ENCODE measurements at places on chromosomes 12 and 14. TPM values are rescaled to one million over a fixed set of nuclear protein-coding genes. Genes with fewer than 3 reads are reported as not detected.
A peak's percentile ranks its signal among the peaks of the same experiment; 100 is the strongest.

DNA sequence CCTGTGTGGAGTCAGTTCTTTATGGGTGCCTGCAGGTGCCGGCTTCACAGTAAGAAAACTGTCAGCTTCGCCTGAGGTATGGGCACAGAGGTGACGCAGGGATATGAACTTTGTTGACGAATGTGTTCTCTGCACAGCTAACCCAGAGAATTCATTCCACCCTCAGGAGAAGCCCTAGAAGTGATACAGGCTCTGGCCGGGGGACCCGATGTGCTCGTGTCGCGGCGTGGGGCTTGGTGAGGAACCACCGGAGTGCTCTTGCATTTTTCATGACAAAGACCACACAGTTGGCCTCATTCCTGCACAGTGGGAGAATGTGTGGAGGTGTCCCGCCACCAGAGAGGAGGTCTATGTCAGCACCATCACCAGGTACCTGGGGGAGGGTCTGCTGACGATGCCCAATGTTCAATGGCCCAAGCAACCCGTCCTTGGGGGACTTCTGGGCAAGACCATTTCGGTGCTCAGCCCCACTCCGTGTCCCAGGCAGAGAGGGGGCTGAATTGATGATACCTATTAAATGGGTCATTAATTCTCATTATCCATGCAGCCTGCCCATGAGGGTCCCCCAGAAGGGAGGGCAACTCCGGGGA is 147.5 kb upstream of the RTL1 start:
- DNase-seq: no peak

GRCh38 chr14:58296726-58297125 is 1.6 kb upstream of the ARID4A start:
- no peak for DNase-seq

DNA sequence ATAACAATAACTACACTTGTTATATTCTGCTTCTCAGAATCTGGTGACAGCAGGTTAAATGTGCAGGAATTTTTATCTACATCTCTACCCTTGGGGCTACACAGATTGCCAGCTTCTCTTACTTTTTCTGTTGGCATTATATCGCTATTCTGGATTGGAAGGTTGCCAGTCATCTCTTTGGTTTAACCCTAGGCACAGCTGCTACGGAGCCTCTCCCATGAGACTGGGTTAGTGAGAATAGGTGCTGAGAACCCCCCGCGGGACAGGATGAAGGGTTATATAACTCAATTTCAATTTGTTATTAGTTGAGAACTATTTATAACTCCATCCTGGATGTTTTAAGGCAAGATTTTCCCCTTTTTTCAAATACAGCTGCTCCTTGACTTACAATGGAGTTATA is 73.1 kb downstream of the ACADS start:
- DNase-seq: no peak

GRCh38 chr14:65943150-65943549 is 530.6 kb downstream of the FUT8 start:
- no peak for DNase-seq

- DNase-seq: no peak
These were observed 53.1 kb downstream of the DAD1 start for GRCh38 chr14:22535916-22536315.

- DNase-seq: no peak
These were observed 17.8 kb downstream of the MIA2 start for GRCh38 chr14:39251547-39251946.

- no peak for DNase-seq
These were observed 94.2 kb downstream of the HEATR5A start for GRCh38 chr14:31326111-31326510.

DNA sequence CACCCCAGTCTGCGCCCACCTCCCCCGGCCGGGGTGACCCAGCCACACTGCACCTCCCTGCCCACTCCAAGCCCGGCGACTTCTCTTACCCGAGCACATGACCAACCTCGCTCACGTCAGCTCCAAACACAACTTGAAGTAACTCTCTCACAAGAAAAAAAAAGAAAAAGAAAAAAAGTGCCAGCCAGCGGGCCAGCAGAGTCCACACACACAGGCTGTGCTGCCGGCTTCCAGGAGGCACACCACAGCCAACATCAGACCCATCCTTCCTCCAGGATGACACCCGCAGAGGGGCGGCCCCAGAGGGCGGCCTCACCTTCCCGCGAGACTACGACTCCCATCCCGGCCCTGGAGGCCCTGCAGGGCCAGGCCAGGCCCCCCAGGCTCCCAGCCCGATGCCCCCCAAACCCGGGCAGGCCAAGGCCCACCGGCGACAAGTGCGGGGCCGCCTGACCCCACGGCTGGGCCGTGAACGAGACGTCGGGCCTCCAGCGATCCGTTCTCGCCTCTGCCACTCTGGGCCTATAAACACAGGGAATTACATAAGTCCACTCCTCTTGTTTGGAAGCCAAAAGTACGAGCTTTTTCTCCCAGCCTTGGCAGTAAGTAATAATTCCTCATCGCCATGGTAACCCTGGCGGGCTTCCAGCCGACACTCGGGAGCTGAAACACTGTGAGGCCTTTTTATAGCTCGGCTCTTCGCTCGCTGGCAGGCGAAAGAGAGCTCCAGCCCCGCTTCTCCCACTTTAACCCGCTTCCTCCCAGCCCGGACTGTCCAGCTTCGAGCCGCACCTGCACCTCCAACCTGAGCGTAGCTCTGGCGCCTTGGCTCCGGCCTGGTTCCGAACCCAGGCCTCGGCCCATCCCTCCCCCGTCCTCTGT is 49.1 kb downstream of the NCOR2 start:
- peak; percentile 99 for DNase-seq

GRCh38 chr14:95101736-95102679 is 55.3 kb downstream of the DICER1 start:
- no peak for DNase-seq

- no peak for DNase-seq
These were observed 44.7 kb upstream of the AMIGO2 start for GRCh38 chr12:47124451-47124850.

- no peak for DNase-seq
These were observed 14.9 kb downstream of the FOXA1 start for GRCh38 chr14:37580146-37580545.

DNA sequence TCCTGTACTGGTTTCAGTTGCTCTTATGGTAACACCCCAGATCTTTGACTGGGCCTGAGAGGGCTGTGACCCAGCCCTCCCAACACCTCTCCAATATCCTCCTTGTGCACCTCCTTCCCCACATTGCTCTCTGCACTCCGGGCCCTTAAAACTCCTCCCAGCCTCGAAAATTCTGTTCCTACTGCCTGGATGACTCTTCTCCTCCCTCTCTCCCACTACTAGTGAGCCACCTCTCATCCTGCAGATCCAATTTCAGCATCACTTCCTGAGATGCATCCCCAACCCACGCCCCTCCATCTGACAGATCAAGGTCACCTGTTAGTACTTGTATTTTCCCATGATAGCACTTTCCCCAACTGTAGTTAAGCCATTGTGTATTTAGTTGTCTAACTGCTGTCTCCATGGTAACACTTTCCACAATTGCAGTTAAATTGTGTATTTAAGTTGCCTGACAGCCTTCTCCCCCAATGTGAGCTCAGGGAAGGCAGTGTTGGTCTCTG is 11.5 kb upstream of the NT5DC3 start:
- DNase-seq: no peak

DNA sequence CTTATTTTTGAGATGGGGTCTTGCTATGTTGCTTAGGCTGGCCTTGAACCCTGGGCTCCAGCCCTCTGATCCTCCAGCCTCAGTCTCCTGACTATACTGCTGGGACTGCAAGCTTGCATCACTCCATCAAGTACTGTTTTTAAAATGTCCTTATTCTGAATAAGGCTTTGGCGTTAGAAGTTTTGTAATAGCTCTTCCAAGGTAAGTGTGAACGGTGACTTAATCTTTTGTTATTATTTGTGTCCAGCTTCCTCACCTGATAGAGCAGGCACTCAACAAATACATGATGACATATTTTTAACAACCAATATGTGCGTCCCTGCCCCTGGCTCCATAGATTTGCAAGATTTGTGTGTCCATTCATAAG is 1.4 kb downstream of the C1RL start:
- DNase-seq: no peak

GRCh38 chr12:109998904-109999648 is at the start of gene ANKRD13A:
Gene ANKRD13A (plus strand): TSS chr12:109999430. CDS start chr12:109999689, 259 bp downstream.
- peak; percentile 94 for DNase-seq

DNA sequence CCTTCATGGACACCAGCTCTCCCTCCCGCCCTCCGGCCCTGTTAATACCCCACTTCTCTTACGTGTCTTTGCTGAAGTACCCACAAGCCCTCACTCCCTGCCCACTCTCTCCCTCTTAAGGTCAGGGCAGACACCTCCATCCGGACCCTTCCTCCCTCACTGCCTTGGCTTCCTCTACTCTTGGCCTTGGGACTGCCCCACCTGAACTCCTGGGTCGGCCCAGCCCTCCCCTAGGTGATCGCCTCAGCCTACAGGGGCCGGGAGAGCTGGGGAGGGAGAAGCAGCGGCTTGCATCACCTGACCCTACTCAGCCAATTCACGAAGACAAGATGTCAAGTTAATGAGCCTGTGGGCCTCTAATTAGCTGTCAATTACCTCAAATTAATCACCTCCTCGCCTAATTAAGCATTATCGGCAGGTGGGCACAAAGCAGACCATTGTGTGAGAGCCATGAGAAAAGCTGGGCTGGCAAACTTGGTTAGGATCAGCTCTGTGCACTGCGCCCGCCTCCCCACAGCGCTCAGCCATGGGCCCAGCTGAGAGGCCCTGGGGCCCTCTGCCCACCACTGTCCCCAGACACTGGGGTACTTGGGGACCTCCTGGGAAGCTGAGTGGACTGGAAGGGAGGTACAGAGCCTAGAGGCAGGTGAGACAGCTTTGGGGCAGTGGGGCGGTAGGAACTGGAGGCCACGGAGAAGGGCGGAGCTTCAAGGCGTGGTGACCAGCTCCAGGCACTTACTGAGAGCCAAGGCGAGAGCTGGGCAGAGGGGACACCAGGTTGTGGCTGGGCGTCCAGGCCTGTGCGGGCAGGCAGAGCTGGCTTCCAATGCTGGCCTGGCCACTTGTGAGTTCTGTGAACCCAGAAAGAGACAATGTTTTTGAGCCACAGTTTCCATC is 25.1 kb upstream of the VSX2 start:
- DNase-seq: no peak

GRCh38 chr12:111768159-111768895 is 1.6 kb downstream of the ALDH2 start:
- DNase-seq: no peak

DNA sequence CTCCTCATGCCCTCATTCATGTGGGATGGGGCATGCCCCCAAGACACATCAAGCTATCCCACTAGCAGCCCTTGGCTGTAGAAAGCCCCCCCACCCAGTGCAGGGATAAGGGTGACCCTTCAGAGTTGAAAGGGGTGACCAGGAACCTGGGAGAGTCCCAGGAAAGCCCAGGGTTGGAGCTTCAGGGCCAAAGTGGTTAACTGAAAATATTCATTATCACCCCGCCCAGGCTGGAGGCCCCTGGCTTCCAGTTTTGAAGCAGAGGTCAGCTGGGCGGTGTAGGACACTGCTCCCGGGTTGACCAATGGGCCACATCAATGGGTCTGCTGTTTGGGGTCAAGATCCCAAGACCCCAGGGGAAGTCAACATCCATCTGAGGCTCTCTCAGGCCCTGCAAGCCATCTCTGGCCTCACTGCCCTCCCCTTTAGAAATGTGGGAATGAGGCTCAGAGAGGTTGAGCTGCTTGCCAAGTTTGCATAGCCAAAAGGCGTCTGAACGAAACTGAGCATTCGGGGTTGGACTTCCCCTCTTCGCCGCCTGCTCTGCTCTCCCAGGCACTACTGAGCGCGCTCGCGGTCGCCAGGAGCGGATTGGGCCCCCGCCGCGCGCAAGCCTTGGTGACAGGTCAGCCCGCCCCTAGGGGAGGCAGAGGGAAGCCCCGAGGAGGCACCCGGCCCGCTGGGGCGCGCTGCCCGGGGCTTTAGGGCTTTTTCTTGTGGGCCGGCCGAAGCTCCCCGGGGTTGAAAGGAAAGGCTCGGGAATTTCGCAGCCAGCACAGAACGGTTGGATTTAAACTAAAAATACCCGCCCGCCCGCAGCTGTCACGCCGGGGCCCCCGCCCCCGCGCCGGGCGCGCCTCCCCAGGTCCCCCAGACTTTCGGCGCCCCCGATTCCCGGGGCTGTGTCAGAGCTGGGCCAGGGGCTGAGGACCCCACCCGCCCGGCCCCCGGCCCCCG is 576 bp downstream of the SYNE3 start:
- peak; percentile 92 for DNase-seq

DNA sequence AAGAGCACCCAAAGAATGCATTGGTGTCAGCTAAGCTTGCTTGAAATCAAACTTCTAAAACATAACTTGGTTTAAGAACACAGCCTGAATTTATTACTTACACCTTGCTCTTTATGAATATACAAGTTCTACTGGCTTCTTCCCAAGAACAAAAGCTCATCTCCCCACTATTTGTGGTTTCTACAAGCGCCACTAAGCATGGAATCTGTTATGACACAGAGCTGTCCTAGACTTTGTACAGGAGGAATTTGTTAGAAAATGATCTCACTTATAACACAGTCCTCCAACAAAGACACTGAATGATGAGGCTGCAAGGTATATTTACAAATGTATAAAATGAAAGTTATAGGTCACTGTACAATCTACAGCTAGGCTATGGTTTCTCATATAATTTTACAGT is 452.1 kb downstream of the BCAT1 start:
- DNase-seq: no peak

DNA sequence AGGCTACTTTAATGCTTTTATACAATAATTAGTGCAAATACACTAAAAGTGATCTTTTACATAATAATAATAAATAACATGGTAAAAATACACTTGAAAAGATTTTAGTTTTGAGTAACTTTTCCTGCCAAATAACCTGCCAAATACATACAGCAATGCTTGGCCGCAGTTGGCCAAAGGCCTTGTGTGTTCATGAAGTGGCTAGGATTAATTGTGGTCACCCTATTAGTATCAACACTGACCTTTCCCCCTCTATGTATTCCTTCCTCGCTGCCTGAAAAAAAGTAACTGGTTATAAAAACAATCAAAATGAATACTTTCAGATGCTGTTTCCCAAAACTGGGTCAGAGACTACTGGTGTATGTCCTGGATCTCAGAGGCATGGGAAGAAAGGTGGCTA is 34.3 kb downstream of the KICS2 start:
- DNase-seq: no peak

CFAP73 gene
- total RNA-seq: not detected

PIGH gene
- 15.4 TPM for total RNA-seq

PRKCH gene
- total RNA-seq: 29.9 TPM

ARF6 gene
- total RNA-seq: 29.1 TPM

CBLN3 gene
- total RNA-seq: 2.9 TPM

NTS gene
- not detected for total RNA-seq

SLC8A3 gene
- total RNA-seq: 0.28 TPM

CD69 gene
- total RNA-seq: 1.3 TPM

NPAS3 gene
- total RNA-seq: 2.8 TPM

TBX5 gene
- total RNA-seq: 195 TPM

SCN8A gene
- total RNA-seq: 0.57 TPM

JDP2 gene
- total RNA-seq: 28.3 TPM

CNTN1 gene
- 0.59 TPM for total RNA-seq

TAS2R14 gene
- total RNA-seq: 0.79 TPM

ZNF84 gene
- 19.5 TPM for total RNA-seq

Data from right cardiac atrium (tissue), 5 donors.